ENCODE measurements at places on chromosomes 3 and 15. TPM values are rescaled to one million over a fixed set of nuclear protein-coding genes. Genes with fewer than 3 reads are reported as not detected.

ARNT2 gene
- 22.4 TPM for total RNA-seq

- no peaks in the 10 kb centered on the region for H3K36me3 ChIP-seq
- no peaks in the 10 kb centered on the region for H3K4me1 ChIP-seq
- no peak overlapping the region for H3K27ac ChIP-seq
- no peak for DNase-seq
Observed at GRCh38 chr15:37638691-37639090, 295.7 kb upstream of the TMCO5A start.

ISG20 gene
- 4.9 TPM for total RNA-seq

ANKRD63 gene
- 1.5 TPM for total RNA-seq

DNA sequence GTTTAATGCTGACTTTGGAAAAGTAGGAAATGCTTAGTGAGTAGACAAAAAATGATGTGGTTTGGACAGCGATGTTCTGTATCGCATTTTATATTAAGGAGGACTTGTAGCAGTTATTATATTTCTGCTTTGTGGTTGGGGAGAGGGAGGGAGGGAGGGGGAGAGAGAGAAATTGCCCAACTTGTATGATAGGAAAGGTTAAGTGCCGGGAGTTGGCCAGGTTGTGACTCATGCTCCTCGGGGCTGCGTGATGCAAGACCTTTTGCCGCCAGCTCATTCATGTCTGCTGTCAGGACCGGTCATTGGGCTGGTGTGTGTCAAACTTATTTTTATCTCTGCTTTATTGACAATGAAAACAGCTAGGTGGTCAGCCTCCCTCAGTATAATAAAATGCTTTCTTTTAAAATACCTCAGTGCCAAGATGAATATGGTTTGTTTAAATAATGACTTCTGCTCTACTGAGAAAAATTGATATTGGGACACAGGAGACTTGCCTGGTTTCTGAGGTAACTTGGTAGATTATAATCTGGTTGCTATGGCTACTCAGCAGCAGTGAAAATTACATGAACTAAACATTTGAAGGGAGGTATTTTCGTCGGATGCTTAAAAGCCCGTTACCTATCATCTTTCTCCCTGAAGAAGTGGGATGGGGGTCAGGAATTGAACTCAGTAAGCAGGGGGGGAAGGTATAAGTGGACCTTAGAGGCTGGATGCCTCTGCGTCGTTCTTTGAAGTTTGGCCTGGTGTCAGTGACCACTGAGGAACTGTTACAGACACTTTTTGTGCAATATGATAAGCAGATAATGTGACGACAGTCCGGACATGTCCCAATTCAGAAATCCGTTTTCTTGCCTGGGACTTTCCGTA is 90.7 kb downstream of the FNDC3B start:
- no peak for DNase-seq
- peak overlapping the region; percentile 46 for H3K4me3 ChIP-seq
- H3K27me3 ChIP-seq = peaks cover 3% of the 10 kb centered on the region
